Uterine smooth muscle cell (primary cell): ENCODE measurements at places on chromosomes 1 and 21. TPM values are rescaled to one million over a fixed set of nuclear protein-coding genes. Genes with fewer than 3 reads are reported as not detected.

Gene FCER1A
- total RNA-seq, result not detected in 2 replicates

Gene MXRA8
- 203 and 230 TPM in 2 replicates for total RNA-seq

Gene FAM110D
- under 0.01 TPM in 2 replicates for total RNA-seq

Gene COL6A2
- 685 and 1,320 TPM in 2 replicates for total RNA-seq

Gene VSIG8
- 0.12 TPM in 1 of 2 replicates, not detected in the other for total RNA-seq

Gene P3R3URF
- not detected in 2 replicates for total RNA-seq

Gene ATF3
- total RNA-seq, result 4.6 and 9.1 TPM in 2 replicates

Gene CNN3
- 266 and 337 TPM in 2 replicates for total RNA-seq

Gene CLDN19
- not detected in 2 replicates for total RNA-seq

Gene THEMIS2
- 7.3 and 11.6 TPM in 2 replicates for total RNA-seq

Gene HAO2
- not detected in 2 replicates for total RNA-seq

Gene ERG
- total RNA-seq, result 0.11 and 0.37 TPM in 2 replicates

Gene PODN
- total RNA-seq, result 5.6 and 35.1 TPM in 2 replicates

Gene LCE1E
- total RNA-seq, result not detected in 2 replicates

Gene LIPI
- total RNA-seq, result not detected in 2 replicates

Gene OR2T11
- not detected in 2 replicates for total RNA-seq

Gene UBASH3A
- total RNA-seq, result not detected in 2 replicates

Gene C4BPA
- total RNA-seq, result not detected in 2 replicates

Gene FAM163A
- not detected in 2 replicates for total RNA-seq

Gene PGD
- 163 and 165 TPM in 2 replicates for total RNA-seq

Gene VCAM1
- total RNA-seq, result 0.44 and 3.0 TPM in 2 replicates

Gene NR0B2
- total RNA-seq, result not detected in 2 replicates
